ENCODE measurements at places on chromosomes 1 and 21.

DNA sequence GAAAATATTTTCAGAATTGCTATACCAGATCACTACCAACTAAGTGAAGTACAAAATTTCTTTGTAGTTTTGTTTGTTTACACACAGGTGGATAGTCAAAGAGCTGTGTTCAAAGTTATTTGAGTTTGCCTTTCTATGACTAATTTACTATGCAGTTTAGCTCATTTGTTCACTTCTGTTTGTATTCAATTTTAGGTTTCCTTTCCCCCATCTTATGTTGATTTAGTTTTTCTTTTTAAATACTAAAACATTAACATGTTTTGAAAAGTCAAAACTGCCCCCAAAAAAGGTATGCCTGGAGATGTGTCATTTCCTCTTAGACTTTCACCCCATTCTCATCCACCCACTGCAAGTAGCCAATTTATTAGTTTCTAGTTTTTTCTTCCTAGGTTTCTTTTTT, 18.7 kb upstream of the RIPPLY3 start:
- no peak for DNase-seq

DNA sequence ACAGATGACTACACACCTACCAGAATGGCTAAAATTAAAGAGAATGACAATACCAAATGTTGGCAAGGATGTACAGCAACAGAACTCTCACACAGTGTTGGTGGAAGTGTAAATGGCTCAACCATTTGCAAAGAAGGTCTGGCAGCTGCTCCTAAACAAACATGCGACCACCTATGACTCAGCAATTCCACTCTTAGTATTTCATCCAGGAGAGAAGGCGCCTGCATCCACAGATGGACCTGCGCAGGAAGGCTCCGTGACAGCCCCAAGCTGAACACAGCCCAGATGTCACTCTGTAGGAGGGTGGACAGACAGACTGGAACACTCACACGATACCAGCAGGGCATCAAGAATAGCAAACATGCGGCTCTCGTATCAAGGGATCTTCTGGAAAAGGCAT, 6.7 kb downstream of the PTTG1IP start:
- DNase-seq = no peak

DNA sequence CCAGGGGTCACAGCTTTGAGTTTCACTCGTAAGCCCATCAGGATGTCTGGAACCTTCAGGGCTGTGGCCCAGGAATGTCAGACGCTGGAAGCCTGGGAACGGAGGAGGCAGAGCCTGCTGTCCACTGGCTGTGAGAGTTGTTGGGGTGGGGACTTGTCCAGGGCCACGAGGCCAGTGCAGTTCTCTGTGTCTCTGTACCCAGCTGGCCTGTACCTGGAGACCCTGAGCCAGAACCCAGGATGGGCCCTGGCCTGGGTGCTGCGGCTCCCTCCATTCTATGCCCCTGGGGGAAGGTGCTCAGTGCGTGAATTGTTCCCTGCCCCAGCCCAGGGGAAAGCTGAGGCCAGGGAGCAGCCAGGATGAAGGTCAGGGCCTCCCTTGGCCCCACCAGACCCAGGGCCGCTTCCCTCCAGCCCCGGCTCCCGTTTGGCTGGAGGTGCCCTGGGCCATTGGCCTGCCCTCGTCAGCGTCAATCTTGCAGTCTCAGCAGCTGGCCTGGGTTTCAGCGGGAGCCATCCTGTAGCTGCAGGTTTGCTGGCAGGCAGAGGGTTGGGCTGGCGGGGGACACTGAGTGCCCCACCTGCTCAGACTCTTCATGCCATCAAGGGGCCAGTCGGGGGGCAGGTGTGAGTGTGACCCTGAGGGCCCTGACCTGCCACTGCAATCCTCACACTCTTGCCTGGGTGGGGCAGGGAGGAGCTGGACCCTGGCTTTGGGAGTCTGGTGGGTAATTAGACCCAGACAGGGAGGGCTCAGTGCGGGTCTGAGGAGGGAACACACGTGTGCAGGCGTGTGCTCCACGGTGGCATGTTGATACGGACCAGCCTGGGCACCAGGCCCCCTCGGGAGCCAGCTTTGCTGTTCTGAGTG, 724 bp upstream of the CALML6 start:
- no peak for DNase-seq

DNA sequence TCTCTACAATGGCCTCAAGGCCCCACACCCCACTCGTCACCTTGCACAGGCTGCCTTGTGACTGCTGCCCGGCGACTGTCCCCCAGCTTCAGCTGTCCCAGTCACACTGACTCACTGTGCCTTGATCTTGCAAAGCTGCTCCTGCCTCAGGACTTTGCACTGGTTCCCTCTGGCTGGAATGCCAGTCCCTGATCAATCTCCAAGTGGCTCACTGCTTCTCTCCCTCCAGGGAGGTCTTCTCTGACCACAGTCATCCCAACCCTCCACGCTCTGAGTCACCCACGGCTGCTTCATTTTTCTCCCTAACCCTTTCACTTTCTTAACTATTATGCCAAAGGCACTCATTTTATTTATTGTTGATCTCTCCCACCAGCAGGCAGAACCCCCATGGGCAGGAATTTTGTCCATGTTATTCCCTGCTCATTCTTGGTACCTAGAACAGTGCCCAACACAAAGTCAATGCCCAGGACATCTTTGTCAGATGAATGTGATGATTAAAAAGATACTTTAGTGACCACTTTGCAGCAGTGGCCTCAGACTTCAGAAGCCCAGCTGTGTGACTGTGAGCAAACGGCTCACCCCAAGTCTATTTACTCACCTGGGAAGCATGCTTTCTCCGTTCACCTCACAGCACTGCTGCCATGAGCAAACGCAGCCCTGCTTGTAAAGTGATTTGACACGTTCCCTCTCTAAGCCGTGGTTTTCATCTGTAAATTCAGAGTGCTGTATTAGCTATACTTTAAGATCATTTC, 53.4 kb downstream of the ZBTB18 start:
- DNase-seq = no peak

DNA sequence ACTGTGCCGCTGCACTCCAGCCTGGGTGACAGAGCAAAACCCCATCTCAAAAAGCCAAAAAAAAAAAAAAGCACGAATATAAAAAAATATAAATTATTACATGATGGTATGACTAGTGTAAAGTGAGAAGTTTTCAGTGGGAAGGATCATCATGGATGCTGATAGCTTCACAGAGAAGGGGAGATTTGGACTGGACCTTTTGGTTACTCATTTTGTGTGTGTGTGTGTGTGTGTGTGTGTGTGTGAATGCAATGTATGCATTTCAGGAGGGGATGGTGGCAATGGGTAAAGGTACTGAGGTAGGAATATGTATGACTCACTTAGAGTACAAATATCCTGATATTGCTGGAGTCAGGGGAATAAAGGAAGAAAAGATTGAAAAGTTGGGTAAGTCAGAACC, 22.7 kb upstream of the SDE2 start:
- no peak for DNase-seq

DNA sequence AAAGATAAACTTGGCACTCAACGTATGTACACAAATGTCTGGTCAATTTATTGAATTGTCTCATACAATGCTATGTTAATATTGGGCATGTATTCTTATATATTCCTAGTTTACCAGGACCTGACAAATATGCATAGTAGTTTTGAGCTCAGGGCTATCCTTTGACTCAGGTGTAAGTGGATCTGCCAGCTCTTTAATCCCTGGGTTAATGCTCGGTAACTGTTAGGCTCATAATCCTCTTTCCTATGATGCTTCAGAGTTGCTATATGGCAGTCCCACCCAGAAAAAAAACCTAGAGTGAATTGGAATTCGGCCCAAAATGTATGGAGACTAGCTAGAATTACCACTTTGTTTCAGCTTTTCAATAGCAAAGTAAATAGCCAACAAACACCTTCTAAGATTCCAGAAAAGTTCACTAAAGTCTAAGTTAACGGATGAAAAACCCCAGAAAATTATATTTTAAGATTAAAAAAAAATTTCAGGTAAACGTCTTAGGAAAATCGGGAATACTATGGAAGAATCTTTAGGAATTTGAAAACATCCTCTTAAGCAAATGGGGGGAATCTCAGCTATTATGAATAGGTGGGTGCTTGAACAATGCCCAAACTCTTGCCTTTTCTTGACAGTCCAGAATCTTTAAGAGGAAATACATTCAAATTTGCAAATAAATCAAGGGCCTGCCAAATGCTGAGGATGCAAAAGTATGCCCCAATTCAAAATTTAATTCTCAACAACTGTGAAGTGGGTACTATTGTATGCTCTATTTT, 10.9 kb downstream of the H3-3A start:
- DNase-seq = no peak

- no peak for DNase-seq
These were observed 41.3 kb downstream of the COQ8A start for GRCh38 chr1:226981386-226981817.

DNA sequence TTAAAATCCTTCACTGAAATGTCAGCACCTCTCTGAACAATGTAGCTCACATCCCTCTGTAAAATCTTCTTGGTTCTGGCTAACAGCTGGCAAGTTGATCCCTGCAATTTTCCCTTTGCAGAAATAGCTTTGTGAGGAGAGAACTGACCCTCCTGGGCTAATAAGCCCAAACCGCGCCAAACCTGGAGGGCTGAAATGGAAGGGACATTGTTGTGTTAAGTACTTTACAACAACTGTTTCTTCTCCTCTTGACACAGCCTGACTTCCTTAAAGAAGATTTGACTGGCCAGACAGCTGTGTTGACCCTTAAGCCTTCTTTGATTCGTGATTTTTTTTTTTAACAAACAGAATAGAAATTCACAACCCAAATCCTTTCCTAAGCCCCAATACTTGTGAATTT, 5.7 kb downstream of the LMX1A start:
- DNase-seq = no peak

- DNase-seq = peak; percentile 72
These were observed 101.7 kb downstream of the NEK7 start for GRCh38 chr1:198258491-198258890.

GRCh38 chr1:200082329-200082728, 54.8 kb downstream of the NR5A2 start:
- DNase-seq = no peak

- DNase-seq = no peak
These were observed 31.2 kb upstream of the ZNF678 start for GRCh38 chr1:227532019-227532619.

GRCh38 chr1:116435806-116436610, 63.0 kb downstream of the ATP1A1 start:
- DNase-seq = no peak

- DNase-seq = no peak
These were observed 329.3 kb upstream of the NR5A2 start for GRCh38 chr1:199698222-199698621.

- DNase-seq = no peak
These were observed 30.4 kb downstream of the TRIM11 start for GRCh38 chr1:228376262-228376628.

DNA sequence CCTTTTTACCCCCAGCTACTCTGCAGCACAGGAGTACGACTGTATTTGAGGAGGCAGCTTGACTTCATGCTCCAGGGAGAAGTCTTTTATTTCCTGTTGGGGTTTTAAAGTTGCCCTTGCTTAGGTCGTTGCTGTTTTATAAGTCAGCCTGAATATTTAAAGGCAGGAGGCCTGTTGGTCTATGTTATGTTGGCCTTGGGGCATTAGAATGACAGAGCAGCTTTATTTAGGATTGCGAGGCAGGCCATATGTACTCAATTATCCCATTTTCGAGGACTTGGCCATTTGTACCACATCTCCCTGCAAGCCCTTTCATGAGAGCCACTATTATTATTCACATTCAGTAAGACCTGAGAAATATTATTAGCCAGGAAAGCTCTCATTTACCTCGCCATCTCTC, 47.0 kb downstream of the KIF26B start:
- DNase-seq = no peak

DNA sequence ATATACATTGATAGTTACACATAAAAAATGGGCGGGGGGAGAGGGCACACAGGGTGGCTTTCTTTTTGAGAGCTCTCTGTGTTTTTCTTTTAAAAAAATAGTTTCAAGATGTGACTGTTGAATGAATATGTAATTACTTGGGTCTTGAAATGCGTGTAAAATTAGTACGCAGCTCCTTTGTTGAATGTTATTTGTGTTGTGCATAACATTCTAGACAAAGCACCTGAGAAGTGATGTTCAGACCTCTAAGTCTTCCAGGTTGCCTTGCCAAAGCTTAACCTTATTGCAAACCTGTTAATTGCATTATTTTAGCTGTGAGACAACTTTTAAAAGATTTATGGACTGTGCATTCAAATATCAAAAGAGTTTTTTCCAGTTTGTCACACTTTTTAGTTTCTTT, 5.4 kb downstream of the PBX1 start:
- DNase-seq = no peak

DNA sequence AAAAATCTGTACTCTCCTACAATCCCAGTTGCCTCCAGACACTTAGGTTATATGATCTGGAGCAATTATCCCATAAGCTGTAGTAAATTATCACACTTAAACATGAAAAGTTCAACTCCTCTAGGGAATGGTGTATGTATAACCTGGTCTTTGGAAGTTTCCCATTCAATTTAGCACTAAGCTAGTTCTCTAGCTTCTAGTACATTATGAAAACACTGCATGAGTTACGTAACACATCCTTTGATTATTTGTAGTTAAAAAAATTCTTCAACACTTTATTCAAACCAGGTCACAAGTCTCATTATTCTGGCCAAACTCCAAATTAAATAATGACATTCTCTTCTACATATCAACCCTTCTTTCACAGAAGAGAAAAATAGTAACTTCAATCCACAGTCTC, 827.0 kb upstream of the ADAMTS5 start:
- DNase-seq = no peak

- no peak for DNase-seq
These were observed 379.6 kb downstream of the TTLL7 start for GRCh38 chr1:83619170-83619896.

DNA sequence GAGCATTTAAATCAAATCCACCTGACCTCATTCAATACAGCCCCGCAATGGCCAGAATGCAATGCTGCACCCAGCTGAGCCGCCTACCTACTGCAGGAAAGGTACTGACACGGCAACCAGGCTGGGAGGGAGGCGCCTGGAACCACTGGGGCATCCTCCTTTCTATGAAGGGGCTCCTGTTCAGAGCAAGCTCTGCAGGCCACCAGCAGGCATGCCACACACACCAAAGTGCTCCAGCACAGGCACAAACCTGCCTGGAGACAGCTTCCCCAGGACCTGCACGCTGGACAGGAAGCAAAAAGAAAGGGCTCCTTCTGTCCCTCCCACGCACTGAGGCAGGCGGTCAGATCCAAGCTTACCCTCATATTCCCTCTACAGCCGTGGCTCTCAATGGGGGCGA, 21.2 kb downstream of the CTNNBIP1 start:
- DNase-seq = no peak

DNA sequence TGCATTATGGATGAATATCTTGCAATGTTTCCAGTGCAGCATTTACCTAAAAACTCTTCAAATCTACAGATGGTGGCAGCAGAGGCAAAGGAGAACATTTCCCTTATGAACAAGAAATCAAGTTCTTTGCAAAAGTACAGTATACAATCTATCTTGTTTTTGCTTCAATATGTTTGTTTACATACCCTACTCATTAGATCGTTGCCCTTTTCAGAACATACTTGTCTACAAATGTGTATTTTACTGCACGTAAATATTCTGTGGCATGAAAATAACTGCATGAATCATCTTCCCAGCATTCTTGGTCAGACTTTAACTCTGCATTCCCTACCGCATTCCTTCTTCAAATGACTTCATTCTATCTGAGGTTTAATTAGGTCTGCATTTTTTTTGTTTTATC, 212.7 kb downstream of the ZP4 start:
- DNase-seq = no peak

GRCh38 chr21:45635271-45636151, 8.0 kb upstream of the PCBP3 start:
- DNase-seq = no peak
